Motor neuron (in vitro differentiated cells): ENCODE measurements at places on chromosomes 3 and 15. TPM values are rescaled to one million over a fixed set of nuclear protein-coding genes. Genes with fewer than 3 reads are reported as not detected.

The PRICKLE2 gene
- total RNA-seq = 8.3 and 8.9 TPM in 2 replicates

The MORC1 gene
- total RNA-seq = 0.13 TPM in 1 of 2 replicates, not detected in the other

The DLL4 gene
- total RNA-seq = 0.61 and 1.1 TPM in 2 replicates

The PDIA5 gene
- 19.7 and 24.3 TPM in 2 replicates for total RNA-seq

The VGLL3 gene
- 34.3 and 38.1 TPM in 2 replicates for total RNA-seq

The CEP19 gene
- 11.9 and 13.6 TPM in 2 replicates for total RNA-seq

The BMF gene
- total RNA-seq = 3.9 and 4.9 TPM in 2 replicates

The TMEM158 gene
- total RNA-seq = 4.4 and 5.2 TPM in 2 replicates

The ARHGAP11A gene
- 2.8 and 3.6 TPM in 2 replicates for total RNA-seq

The MESP2 gene
- 0.46 TPM in 1 of 2 replicates, not detected in the other for total RNA-seq

The FBXO40 gene
- total RNA-seq = 0.07 TPM in 2 replicates

- no peak for ATAC-seq
These were observed 111.1 kb upstream of the CBLB start for GRCh38 chr3:105979961-105980360.

DNA sequence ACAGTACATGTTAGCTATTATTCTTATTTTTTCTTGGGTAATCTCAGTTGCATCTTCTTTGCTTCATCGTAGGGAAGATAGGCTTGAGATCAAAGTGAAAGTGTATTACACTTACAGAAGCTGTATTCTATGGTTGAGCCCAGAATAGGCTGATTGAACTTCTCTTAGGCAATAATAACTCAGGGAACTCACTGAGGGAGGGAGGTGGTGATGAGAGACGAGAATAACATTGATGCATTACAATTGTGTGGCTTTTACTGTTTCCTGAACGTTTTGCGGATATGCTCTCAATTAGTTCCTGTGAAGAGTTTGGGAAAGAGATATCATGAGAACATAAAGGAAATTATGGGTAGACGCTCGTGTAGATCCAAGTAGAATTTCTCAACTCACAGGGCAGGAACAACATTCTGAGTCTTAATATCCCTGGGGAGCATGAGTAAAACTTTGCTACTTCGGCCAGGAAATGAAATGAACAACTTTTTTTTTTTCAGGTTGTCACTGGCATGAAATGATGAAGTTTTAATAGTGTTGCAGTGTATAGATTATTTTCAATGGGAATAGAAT, 302.2 kb downstream of the TUSC7 start:
- ATAC-seq = no peak

DNA sequence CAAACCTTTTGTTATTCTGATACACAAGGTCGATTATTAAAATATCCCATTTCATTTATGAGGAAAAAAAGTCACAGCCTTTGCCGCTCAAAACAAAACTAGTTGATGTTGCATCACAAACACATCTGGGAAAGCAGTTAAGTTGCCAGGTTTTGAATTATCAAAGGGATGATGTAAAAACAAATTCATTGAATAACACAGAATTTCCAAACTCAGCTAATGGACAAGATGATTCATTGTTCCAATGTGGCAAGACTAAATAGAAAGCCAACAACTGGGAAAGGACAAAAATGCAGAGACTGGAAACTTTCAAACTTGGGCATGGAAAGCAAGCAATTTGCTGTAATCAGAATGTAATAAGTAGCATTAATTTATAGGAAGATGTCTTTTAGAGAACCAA, 610.0 kb upstream of the ZNF385D start:
- no peak for ATAC-seq

DNA sequence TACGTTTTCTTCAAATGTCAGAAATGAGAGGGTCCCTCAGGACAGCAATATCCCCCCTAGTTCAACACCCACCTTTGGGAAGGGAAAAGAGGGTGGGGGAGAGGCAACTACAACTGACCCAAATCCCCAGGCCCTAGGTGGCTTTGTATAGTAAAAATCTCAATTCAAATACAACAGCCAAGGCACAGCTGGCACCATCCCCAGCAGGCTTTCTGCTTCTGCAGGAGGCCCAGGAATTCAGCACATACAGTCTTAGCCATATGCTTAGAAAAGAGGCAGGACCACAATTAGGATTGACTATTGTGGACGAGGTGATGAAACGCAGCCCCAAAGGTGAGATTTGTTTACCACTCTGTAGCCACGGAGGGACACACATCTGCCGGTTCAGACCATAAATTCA, 15.8 kb downstream of the NR2E3 start:
- ATAC-seq = no peak

DNA sequence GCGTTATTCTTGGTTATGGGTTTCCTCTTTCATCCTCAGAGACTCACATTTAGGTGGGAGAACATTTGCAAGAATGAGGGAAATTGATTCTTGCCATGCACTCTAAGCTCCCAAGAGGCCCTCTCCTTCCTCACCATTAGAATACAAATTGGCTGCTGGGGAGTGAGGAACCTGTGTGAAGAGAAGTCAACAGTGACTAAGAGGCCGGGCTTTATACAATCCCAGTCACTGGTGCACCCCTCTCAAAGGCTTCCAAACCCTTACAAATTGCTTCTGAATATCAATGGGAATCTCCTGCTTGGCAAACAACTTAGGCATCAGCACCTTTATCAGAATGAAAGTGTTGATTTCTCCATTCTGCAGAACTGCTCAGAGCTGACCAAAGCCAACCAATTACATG, 16.5 kb upstream of the RGMA start:
- ATAC-seq = no peak

GRCh38 chr3:132669256-132669777, 9.2 kb downstream of the UBA5 start:
- no peak for ATAC-seq

DNA sequence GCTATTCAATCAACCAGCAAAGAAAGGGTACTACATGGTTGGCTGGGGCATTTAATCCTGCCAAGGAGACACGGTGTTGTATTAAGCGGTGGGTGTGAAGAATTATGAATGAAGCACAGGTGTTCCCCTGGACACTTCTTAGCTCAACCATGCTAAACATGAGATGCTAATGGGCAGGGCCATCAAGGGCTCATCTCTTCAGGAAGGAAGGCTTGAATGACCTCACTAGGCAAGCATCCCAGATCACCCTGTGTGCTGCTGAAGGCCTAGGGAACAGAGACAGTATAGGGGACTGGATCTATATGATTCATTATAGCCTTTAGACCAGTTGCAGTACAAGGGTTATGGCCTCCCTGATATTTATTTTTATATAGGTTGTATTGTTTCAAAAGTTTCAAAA, 221.3 kb upstream of the SLCO3A1 start:
- no peak for ATAC-seq

DNA sequence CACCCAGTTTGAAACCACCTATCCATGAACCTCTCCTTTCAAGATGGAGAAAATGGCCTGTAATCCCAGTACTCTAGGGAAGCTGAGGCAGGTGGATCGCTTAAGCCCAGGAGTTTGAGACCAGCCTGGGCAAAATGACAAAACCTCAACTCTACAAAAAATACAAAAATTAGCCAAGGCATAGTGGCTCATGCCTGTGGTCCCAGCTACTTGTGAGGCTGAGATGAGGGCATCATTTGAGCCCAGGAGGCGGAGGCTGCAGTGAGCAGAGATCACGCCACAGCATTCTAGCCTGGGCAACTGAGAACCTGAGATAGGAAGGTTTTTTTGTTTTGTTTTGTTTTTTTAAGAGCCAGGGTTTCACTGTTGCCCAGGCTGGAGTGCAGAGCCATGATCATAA, 5.4 kb downstream of the TKT start:
- no peak for ATAC-seq

GRCh38 chr3:151501171-151501922, 40.5 kb upstream of the IGSF10 start:
- ATAC-seq = no peak

- ATAC-seq = no peak
These were observed 20.3 kb downstream of the CALML4 start for GRCh38 chr15:68184616-68185480.

- no peak for ATAC-seq
These were observed 427.2 kb upstream of the THBS1 start for GRCh38 chr15:39153716-39154115.

- peak; percentile 60 for ATAC-seq
These were observed 84.5 kb upstream of the MEF2A start for GRCh38 chr15:99481113-99481950.

DNA sequence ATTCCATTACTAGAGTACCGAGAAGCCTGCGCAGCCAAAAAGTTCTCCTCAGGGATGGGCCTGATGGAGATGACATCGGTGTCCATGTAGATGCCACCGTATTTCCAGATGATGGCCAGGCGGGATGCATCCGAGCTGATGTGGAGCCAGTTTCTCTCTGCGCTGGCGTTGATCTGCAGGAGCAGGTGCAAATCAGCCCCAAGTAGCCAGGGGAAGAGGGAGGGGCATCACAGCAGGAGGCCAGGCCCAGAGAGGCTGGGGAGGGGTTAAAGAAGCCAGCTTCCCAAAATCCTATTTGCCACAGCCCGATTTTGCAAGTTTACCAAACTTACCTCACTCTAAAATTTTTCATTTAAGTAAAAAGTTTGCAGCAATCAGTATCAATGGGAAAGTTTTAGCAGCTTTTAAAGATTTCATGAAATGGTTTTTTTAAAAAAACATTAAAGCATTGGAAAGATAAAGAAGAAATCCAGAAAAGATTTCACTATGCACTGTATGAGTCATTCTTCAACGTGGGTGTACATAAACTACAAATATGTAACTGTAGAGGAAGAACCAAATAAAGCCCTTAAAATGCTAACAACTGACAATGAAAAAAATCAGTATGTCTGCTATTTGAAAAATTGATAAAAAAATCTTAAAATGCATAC, 7.4 kb downstream of the A4GNT start:
- peak; percentile 56 for ATAC-seq

- no peak for ATAC-seq
These were observed 26.7 kb downstream of the TKT start for GRCh38 chr3:53229171-53229570.

- peak; percentile 56 for ATAC-seq
These were observed 141.7 kb downstream of the PDCD6IP start for GRCh38 chr3:33940149-33940548.

DNA sequence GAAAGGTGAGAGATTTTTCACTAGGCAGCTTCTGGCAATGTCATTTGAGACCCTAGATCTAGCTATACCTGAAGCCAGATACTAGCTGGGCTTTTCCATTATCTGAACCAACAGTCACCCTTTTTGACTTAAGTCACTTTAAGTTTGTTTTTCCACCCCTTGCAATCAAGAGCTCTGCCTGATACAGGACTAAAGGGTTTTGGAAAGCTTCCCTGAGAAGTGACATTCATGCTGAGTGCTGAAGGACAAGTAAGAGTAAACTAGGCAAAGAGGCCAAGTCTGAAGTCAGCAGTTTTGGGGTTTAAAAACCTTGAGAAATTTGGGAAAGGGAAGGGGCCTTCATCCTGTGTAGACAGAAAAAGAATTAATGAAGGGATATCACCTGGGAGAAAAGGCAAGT, 27.1 kb upstream of the CCDC174 start:
- ATAC-seq = no peak

GRCh38 chr15:45849136-45849535, 214.3 kb downstream of the SQOR start:
- no peak for ATAC-seq

DNA sequence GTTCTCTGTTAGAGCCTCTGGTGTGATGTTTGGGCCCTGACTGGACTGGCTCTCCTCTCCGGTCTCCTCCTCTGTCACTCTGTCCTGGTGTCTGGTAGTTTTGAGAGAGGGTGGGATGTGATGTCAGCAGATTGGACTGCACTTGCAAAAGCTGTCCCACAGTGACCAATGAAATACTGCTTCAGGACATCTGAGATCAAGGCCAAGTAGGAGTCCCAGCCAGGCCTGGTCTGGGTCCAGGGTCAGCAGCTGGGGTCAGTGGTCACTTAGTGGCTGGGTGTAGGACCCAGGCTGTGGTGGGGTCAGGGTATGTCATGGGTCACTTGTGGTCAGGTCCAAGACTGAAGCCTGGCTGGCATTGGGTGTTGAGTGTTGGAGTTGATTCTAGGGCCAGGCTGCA, 20.9 kb downstream of the ALDH1L1 start:
- ATAC-seq = no peak

GRCh38 chr15:68278345-68278594, 725 bp downstream of the FEM1B start:
- ATAC-seq = no peak

- ATAC-seq = peak; percentile 98
These were observed 269.2 kb downstream of the ZBBX start for GRCh38 chr3:167110901-167111300.

DNA sequence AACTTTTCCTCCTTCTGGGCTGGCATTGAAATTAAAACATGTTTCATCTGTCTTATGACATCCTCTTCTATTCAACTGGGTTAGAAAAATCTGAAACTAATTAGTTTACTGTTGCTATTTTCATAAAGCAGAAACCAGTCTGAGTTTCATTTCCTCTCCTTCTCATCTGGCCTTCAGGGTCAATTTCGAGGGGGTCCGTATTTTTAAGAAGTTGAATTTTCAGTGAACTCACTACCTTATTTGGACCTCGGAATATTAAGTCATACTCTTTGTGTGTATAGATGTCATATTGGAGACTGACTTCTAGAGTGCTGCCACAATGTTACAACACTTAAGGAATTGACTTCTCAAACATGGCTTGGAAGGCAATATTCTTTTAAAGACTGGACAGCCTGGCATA, 485.9 kb downstream of the SQOR start:
- no peak for ATAC-seq

GRCh38 chr15:72265031-72265430, 7.3 kb downstream of the PARP6 start:
- no peak for ATAC-seq
